ENCODE measurements at places on chromosomes 3 and 15.

GRCh38 chr3:158368271-158368670 is 202.7 kb upstream of the MLF1 start:
- peak; percentile 77 for DNase-seq

GRCh38 chr15:65902373-65902772 is 33.1 kb downstream of the RAB11A start:
- no peak for DNase-seq

GRCh38 chr15:96736384-96736783 is 405.9 kb downstream of the NR2F2 start:
- DNase-seq: no peak

DNA sequence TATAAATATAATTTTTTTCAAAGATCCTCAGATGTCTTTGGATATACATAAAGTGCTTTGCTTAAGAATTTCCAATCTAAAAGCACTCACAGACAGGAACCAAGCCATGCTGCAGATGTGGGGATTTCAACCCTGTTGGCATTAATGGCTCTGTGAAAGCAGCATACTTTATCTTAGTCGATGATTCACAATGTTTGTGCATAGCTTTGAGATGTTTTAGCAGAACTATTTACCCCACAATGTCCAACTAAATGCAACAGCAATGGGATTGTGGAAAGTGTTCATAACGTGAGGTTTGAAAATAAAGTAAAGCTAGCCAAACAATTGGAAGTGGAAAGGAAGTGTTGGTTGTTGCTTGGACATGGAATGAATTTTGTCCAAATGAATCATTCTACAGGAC is 371.4 kb downstream of the SOX2 start:
- no peak for DNase-seq

DNA sequence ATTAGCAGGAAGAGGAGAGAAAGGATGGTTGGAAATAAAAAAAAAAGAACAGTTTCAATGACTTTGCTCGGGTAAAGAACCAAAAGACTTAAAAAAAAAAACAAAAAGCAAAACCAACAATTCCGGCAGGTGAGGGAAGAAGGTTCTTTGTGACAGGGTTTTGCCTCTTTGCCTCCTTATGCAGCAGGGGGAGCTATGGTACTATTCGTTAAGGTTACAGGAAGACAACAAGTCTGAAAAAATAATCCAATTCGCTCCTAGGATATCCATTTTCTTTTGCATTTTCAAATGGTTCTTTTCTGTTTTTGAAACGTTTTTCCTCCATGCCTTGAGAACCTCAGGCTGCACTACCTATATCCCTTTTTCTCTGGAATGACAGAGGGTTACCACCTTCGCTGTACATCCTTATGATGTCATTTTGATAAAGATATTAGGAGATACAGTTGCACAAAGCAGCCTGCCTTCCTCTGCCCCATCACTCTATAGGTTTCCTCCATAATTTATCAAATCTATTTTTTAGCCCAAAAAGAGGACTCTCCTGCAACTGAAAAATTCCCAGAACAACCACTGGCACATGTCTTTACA is 55.0 kb downstream of the CFAP20DC start:
- peak; percentile 42 for DNase-seq

DNA sequence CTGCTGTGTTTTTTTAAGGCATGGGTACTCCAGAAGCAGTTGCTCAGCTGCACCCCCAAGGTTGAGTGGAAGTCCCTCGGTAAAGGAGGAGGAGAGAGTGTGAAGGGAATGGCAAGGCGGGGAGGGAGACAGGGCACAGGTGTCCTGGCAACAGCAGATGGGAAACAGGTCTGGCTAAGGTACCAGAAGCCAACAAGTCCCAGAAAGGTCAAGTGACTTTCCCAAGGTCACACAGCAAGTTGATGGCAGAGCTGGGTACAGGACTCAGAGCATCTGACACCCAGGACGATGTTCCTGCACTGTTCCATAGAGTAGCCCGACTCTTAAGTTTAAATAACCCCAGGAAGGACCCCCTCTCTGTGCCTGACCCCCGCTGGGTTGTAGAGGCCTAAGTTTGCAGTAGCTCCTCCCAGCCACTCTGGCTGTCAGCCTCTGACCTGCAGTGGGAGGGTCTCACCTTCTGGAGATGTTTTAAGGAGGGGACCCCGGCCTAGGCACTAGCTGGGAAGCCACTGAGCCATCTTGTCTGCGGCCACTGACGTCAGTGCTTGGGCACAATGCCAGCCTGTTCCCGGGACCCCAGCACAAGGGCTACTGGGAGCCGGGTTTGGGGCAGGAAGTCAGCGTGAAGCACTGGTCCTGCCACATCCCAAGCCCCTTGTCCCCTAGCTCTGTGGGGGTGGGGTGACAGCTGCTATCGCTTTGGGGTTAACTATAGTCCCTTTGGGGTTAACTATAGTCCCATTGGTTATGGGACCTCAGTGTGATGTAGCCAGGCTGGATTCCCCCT is 10.5 kb downstream of the CSK start:
- DNase-seq: no peak

Measured in T47D (cell line).